BJ (cell line): ENCODE measurements at places on chromosomes 16 and 17.

- DNase-seq = no peak
Measured at GRCh38 chr17:77403854-77404253, 263.1 kb downstream of the SEC14L1 start.

DNA sequence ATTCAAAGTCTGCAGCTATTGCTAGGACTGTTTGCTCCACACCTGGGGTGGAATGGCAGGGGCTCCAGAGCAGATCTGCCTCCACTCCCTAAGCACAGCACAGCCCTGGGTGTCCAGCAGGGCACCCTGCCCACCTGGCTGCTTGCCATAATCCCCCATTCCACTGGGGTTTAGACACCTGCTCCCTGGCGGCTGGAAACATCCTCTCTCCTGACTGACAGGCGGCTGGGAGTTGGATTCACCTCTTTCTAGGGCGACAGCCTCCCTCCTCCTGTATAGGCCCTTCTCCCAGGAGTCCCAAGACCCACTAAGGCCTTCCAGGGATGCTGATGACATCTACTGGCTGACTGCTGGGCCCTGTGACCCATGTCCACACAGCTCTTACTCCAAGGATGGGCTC is 18.0 kb downstream of the HDAC5 start:
- DNase-seq = no peak

DNA sequence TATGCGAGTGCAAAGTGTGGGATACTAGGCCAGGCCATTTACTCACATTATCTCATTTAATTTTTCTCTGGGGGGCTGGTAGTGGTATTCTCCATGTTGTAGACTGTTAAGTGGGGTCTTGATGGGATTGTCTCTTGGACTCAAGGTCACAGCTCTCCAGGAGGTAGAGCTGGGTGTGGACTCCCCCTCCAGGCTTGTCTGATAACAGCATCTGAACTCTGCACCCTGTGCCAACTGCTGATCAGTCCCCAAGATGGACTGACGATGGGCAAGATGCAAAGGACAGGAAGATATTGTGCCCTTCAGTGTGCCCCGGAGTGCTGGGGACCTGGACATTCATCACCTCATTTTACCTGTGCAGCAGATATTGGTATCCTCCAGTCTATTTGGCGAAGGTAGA is 147.8 kb downstream of the MSI2 start:
- DNase-seq = no peak

DNA sequence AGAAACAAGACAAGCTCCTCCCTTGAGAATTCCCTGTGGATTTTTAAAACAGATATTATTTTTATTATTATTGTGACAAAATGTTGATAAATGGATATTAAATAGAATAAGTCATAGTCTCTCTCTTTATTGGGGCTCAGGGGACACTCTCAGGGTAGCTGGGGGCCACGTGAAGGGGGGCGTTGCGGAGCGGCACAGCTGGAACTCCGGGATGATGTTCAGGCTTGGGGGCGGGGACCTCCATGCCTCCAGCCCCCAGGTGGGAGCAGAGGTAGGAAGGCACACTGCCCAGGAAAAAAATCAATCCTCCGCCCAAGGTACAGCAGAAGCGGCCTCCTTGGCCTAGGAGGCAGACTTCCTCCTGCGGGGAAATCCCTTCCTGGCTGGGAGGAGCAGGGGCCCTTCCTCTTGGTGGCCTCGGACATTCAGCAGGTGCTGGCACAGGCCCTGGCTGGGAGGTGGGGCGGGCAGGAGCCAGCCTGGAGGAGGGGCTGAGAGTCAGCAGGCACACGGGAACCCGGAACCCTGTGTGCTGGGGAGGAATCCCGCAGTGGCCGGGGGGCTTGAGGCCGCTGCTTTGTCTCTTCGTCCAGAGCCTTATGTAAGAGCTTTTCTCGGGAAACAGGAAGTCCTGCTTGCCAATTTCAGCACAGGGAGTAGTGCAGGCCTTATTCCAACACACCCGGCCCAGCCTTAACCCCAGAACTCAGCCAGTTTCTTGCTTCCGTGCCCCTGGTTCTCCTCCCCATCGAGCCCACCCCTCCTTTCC is 591 bp upstream of the TNFSF13 start:
- no peak for DNase-seq

DNA sequence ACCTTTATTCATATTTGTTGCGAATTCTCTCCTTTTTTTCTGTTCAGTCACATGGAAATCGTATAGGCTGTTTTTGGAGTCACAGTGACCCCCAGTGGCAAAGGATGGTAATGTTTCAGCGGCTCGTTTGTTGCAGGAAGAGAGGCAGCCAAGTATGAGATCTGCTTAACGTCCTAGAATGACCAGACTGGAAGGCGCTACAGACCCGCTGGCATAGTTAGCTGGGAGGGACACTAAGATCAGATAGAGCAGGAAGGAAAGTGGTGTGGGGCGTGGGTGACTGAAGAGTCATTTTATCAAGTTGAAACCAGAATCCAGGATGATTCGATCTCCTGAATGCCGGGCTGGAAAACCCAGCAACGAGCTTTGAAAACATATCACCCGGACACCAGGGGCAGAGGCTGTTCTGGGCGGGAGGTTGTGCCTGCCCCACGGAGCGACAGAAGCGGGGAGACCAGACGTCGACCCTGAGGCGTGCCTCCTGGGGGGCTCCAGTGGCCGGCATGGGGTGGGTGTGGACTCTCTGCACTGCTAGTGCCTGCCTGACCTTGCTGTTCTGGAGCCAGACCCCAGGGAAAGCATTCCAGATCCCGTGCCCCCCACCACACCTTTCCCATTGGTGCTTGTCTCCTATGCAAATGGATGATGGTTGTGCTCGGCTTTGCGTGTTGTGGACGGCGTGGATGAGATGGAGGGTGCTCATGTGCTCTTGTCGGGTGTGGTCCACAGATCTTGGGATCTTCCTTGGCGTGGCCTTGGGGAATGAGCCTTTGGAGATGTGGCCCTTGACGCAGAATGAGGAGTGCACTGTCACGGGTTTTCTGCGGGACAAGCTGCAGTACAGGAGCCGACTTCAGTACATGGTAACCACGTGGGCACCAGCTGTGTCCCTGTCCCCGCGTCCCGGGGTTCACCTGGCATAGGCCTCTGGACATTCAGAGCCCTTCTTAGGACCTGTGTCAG is 7.7 kb downstream of the IL34 start:
- DNase-seq = peak; percentile 48

- no peak for DNase-seq
Measured at GRCh38 chr17:36942019-36942599, 4.8 kb downstream of the LHX1 start.

DNA sequence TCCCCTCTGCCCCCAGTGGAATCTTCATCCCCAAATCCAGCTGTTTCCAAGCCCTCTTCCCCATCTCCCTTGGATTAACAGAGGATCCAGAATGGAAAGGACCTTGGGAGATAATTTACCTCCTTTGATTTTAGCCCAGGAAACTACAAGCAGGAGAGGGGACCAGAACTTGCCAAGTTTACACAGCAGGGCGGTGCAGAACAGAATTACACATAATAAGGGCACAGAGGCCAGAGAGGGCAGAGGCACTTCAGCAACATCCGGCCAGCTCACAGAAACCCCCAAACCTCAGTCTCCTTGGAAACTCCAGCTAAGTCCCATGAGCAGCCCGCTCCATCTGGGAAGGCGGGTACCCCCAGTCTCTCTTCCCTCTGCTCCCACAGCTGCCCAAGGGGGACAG is 27.2 kb downstream of the PEMT start:
- no peak for DNase-seq

DNA sequence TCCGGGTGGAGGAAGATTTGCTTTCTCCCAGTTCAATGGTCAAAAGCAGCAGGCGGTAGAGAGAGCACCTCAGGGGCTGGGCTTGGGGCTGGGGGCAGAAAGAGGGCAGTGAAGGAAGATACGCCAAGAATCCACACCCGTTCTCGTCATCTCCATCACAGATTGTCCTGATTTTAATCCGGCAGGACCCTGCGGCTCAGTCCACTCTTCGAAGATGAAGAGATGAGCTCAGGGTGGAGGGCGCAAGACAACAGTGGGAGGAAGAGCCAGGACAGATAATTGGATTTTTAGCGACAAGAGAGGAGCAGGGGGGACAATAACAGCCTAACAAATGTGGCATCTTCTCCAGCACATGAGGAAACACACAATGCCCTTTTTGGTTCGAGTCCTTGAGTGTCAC is 165.9 kb downstream of the SDK2 start:
- DNase-seq = no peak

DNA sequence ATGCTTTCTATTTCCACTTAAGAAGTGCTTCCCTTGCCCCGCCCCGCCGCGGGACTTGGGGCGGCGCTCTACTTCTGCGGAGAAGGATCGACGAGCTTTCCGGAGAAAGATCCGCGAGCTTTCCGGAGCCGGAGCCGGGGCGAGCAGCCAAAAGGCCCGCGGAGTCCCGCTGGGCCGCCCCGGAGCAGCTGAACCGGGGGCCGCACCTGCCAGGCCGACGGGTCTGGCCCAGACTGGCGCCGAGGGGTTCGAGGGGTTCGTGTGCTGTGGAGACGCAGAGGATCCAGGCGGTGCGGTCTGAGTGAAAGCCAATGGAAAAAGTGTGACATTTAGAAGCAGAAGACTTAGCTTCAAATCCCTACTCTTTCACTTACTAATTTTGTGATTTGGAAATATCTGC is 50.8 kb downstream of the TBC1D26 start:
- DNase-seq = no peak

GRCh38 chr16:81548876-81549546 is 104.4 kb downstream of the CMIP start:
- no peak for DNase-seq

DNA sequence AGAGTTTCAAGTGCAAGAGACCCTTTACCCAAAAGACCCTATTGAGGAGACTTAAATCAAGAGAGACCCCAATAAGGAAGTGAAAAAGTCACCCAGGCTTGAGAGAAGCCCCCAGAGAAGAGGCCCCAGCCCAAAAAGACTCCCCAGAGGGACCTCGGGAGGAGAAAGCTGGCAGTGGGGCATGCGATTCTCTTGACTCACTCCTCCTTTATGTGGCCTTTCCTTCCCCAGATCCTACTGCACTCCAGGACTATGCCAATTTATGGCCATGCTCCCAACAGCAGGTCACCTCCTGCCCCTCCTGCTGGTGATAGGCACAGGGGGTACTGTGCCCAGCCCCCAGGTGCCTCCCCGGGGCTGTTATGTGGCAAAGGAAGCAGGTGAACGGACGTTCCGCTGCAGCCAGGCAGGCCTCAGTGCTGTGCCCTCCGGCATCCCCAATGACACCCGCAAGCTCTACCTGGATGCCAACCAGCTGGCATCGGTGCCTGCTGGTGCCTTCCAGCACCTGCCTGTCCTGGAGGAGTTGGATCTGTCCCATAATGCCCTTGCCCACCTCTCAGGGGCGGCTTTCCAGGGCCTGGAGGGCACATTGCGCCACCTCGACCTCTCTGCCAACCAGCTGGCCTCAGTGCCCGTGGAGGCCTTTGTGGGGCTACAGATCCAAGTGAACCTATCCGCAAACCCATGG is 16.3 kb downstream of the LRRC3C start:
- no peak for DNase-seq

DNA sequence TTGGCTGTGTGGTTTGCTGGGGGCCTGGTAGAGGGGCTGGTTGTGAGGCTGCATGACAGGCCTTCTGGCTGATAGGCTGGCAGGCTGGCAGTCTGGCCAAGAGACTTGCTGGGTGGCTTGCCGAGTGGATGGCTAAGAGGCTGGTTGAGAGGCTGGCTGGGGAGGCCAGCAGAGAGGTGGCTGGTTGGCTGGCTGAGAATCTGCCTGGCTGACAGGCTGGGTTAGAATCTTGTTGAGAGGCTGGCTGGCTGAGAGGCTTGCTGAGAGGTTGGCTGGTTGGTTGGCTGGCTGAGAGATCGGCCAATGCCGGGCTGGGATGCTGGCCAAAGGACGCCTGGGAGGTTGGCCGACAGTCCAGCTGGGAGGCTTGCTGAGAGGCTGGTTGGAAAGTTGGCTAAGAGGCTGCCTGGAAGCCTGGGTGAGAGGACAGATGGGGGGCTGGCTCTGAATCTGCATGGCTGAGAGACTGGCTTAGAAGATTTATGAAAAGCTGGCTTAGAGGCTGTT is 35.9 kb upstream of the ACSM2B start:
- no peak for DNase-seq

DNA sequence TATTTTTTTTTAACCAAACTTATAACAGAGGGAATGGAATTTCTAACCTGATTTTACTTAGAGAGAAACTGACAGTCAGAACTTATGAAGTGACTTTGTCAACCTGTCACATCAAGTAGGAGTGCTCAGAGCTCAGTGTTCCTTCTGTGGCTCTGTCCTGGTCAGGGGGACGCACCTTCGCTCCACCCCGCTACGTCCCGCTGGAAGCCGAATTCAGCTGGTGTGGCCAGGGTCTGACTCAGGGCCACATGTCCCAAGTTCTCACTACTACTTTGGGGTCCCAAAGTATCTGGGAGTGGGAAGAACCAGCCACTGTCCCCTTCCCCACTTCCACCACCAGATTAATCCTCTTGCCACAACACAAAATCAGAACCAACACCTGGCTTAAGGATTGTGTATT is 51.4 kb downstream of the C16orf78 start:
- no peak for DNase-seq

- DNase-seq = no peak
Measured at GRCh38 chr17:18960803-18961511, 9.0 kb downstream of the SLC5A10 start.

DNA sequence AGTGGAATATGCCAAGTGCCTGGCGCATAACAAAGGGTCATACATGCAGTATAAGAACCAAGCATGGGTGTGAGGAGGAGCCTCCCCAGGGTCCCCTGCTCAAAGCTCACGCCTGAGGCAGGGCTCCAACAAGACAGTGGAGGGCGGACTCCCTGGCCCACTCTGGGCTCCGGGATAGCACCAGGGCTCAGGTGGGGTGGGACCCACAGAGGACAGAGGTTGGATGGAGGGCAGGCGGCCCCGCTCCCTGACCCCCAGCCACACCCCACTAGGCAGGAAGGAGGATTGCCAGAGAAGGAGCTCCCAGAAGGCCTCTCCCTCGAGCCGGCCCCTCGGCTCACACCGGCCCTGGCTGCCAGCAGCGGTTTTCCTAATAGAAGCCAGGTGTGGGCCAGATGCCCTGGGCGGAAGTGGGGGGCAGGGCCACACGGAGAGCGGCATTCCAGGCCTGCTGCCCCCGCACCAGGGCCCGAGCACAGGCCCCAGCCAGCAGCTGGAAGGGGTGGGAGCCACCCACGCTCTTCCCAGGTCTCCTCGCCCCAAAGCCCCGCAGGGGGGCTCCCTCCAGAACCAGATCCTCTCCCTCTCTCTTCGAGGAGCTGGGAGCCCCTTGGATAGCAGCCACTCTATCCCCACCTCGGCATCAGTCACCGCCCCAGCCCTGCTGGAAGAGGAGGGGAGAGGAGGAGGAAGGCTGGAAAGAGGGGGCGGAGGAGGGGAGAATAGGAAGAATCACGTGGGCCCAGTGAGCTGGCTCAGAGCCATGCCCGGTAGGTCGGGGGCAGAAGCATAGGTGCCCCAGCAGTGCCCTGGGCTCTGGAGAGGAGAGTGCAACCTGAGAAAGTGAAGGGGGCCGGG is 21.0 kb downstream of the VASN start:
- DNase-seq = no peak

GRCh38 chr16:77014441-77014840 is 176.5 kb upstream of the MON1B start:
- no peak for DNase-seq

GRCh38 chr16:8496364-8496763 is 93.9 kb downstream of the TMEM114 start:
- no peak for DNase-seq
